ENCODE measurements at places on chromosomes 5 and 9.

GRCh38 chr9:95722141-95722540 lies 153.3 kb upstream of the ERCC6L2 start:
- no peak for DNase-seq
- peaks cover 13% of the 10 kb centered on the region for H3K4me1 ChIP-seq
- H3K27ac ChIP-seq, result no peak overlapping the region
- H3K27me3 ChIP-seq, result no peaks in the 10 kb centered on the region
- no peaks in the 10 kb centered on the region for H3K36me3 ChIP-seq
- H3K4me3 ChIP-seq, result no peak overlapping the region

DNA sequence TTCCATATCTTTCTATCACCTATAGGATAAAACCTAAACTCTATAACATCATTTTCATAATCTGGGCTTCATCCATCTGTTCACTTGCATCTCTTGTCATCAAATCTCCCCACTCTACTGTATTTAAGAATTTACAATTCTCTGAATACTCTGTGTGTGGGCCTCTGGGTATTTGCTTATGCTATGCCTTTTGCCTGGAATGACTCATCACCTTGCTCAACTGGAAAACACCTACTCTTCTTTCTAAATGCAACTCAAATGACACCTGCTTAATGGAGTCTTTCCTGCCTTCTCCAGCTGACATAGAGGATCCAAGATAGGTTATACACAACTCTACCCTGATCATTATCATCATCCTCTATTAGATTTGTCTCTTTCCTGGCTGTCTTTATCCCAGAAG lies 421.7 kb downstream of the SPATA31D1 start:
- peaks cover 3% of the 10 kb centered on the region for H3K4me1 ChIP-seq
- peak overlapping the region; percentile 43 for H3K27ac ChIP-seq
- no peak overlapping the region for H3K4me3 ChIP-seq
- no peaks in the 10 kb centered on the region for H3K36me3 ChIP-seq
- H3K27me3 ChIP-seq, result no peaks in the 10 kb centered on the region

DNA sequence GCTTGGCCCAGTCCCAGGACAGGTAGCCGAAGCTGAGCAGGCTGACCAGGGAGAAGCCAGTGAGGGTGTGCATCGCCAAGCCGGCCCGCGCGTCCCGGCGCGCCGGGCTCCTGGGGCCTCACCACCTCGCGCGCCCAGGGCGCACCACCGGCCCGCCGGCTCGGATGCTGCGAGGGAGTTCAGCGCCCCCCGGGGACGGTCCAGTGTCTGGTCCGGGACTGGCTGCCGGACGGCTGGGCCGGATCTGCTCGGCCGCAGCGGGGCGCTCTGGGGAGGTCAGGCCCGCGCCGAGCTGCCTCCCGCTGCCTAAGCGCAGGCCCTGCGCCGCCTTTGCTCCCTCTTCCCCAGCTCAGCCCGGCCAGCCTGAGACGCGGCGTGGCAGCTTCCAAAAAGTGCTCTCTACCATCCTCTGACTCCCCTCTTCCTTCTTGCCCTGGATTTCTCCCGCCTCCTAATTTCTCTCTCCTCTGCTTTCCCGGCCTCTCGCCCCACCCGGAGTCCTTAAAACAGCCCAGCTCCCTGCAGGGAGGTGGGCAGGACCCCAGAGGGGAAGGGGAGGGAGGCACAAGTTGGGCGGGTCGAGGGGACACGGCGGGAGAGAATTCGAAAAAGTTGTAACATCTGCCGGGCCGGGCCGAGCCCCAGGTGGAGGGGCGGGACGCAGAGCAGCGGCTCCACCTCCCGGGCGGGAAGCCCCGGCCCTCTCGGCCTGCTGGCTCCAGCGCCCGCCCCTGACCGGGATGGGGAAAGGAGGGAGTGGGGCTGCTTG lies at the start of gene ARSI:
TSS of gene ARSI (minus strand) at position 605 of the 769 bp plus-strand sequence. CDS start at position 73, 532 bp downstream.
- H3K27ac ChIP-seq, result no peak within 1 kb of the TSS
- DNase-seq, result no peak
- no peaks in the 10 kb centered on the region for H3K27me3 ChIP-seq
- no peaks in the 10 kb centered on the region for H3K36me3 ChIP-seq
- H3K4me3 ChIP-seq, result no peak within 1 kb of the TSS

- no peaks in the 10 kb centered on the region for H3K4me1 ChIP-seq
- H3K27ac ChIP-seq, result no peak overlapping the region
- no peak overlapping the region for H3K4me3 ChIP-seq
- DNase-seq, result no peak
- no peaks in the 10 kb centered on the region for H3K36me3 ChIP-seq
Observed at GRCh38 chr5:133432956-133433532, 179.3 kb downstream of the FSTL4 start.

DNA sequence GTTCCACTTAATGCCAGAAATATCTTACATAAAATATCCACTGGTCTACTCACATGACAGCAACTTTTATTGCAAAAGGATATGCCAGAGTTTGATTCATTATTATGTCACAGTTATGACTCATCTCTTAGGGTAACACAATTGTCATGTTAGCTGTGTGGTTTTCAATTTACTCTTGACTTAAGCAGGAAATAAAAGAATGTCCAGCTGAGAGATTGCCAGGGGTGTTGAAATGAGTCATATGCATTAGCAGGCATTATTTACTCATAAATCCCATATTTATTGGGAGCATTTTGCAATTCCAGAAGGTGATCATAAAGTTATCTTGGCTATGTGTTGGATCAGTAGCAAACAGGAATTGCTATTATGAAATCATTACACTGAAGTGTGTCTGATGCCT lies 1164.6 kb upstream of the CDH18 start:
- DNase-seq, result no peak
- H3K36me3 ChIP-seq, result no peaks in the 10 kb centered on the region
- H3K27me3 ChIP-seq, result no peaks in the 10 kb centered on the region
- no peak overlapping the region for H3K4me3 ChIP-seq
- no peak overlapping the region for H3K27ac ChIP-seq

DNA sequence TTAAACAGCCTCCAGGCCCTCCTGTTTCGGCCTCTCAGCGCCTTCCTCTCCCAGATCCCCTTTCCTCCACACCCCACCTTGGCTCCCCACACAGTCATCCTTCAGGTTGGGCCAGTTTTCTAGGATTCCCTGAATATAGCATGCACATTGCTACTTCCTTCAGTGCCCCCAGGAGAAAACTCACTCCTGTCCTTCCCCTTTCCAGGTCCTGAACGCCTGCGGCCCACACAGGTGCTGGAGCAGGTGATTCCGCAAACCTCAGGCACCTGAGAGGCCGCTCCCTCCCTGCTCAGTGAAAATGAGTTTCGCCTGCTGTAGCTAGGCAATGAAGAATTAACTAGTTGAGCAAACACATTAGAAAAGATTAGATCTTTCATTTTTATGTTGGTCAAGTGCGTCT lies 185.0 kb downstream of the MED10 start:
- H3K27me3 ChIP-seq, result no peaks in the 10 kb centered on the region
- H3K36me3 ChIP-seq, result no peaks in the 10 kb centered on the region
- H3K27ac ChIP-seq, result no peak overlapping the region
- DNase-seq, result no peak
- H3K4me3 ChIP-seq, result no peak overlapping the region
